CD4-positive, alpha-beta T cell (primary cell): ENCODE measurements at places on chromosomes 3 and 15.

DNA sequence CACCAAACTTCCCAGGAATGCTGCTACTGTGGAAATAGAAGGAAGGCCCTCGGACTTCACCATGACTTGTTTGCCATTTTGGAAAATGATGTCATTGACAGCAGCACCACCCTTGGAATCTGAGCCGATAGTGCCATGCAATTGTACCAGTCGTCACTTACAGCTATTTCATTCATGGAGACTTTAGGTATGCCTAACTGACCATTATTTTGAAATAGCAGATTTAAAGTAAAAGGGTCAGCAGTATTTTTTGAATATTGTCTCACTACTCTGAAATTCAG lies 66.0 kb upstream of the ARL8B start:
- no peak for DNase-seq

GRCh38 chr3:28553175-28553574 lies 204.6 kb upstream of the AZI2 start:
- no peak for DNase-seq

DNA sequence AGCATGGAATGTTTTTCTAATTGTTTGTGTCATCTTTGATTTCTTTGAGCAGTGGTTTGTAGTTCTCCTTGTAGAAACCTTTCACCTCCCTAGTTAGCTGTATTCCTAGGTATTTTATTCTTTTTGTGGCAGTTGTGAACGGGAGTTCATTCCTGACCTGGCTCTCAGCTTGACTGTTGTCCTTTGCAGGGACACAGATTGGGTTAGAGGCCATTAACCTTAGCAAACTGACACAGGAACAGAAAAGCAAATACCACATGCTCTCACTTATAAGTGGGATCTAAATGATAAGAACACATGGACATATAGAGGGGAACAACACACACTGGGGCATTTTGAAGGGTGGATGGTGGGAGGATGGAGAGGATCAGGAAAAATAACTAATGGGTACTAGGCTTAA lies 52.2 kb upstream of the RORA start:
- DNase-seq, result no peak

GRCh38 chr3:43795491-43795890 lies 104.8 kb downstream of the ABHD5 start:
- no peak for DNase-seq

GRCh38 chr15:41892621-41893421 lies 1.0 kb downstream of the SPTBN5 start:
- peak; percentile 17 for DNase-seq

DNA sequence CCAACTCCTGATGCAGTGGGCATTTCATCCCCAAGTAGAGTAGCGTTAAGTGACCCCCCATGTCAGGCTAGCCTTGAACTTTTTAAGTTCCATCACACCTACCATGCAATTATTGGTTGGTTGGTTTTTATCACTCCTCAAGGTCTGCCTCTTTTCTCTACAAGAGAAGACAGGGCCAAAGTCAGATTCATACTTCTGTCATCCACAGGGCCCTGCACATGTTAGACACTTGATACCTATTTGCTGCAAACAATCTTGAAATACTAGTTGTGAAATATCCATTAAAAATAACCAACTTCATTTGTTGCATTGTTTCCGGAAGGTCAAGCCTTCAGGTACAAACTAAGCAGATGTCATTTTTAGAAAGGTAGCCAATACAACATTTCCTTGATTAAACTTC lies 1.2 kb downstream of the CMSS1 start:
- DNase-seq, result no peak

- DNase-seq, result no peak
Measured at GRCh38 chr3:19139863-19140262, 8.4 kb upstream of the KCNH8 start.

DNA sequence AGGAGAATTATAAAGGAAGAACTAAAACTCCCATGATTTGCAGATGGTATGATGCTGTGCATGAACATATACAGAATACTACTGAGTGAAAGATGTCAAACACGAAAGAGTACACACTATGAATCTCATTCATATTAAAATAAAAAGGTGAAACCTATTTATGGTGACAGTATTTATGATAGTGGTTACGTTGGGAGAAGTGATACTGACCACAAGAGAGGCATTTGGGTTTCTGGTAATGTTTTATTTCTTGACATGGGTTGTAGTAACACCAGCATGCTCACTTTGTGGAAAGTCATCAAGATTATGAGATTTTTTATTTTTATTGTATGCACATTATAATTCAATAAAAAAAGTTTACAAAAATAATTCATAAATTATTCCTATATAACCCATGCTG lies 324.0 kb downstream of the GAP43 start:
- no peak for DNase-seq

GRCh38 chr3:61985020-61985419 lies 388.3 kb downstream of the FEZF2 start:
- no peak for DNase-seq

DNA sequence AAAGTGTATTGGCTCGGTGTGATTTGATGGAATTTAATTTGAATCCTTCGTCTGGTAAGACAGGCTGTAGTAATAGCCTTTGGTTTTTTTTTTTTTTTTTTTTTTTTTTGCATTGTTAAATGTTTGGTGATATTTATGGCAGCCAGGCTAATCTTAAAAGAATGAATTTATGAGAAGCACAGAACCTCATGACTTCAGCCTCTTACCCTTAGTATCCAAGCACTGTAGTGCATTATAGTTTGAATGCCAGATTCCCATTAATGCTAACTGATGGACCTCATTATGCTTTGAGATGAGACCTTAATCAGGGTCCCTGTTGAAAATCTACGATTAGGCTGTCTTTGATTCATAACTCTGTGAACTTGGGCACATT lies 110.6 kb upstream of the SAMMSON start:
- no peak for DNase-seq

- no peak for DNase-seq
Measured at GRCh38 chr15:96222981-96223380, 107.5 kb upstream of the NR2F2 start.

- no peak for DNase-seq
Measured at GRCh38 chr3:128521715-128522114, 28.7 kb upstream of the GATA2 start.

DNA sequence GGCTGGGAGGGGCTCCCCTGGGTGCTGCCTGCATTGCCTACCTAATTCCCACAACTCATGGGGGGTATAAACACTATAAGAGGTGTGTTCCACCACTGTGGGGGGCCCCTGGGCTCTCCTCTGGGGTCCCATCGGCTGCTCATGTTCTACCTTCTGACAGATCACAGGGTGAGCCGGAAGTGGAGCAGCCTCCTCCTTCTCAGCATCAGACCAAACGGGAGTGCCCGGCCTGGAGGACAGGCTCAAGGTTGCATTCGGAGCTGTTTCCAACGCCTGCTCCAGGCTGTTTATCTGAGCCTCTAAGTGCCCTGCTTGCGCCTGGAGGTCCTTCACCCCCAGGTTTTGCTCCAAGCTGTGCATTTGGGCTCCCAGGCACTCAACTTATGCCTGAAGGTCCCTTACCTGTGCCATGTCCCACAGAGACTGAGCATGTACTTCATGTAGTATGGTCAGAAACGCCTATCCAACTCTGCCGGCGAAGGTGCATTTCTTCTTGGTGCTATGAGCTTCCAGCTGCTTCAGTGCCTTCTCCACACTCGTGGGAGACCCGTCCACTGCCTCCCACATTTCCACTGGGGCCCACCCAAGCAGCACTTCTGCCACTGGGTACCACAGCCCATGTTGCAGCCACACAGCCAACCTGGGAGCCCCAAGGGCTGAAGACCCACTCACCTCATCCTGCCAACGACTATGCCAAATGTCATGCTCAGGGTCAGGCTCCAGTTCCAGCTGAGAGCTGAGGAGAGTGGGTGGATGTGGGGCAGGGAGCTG lies 232.1 kb downstream of the IGSF11 start:
- no peak for DNase-seq
